ENCODE measurements at places on chromosomes 4 and X. TPM values are rescaled to one million over a fixed set of nuclear protein-coding genes. Genes with fewer than 3 reads are reported as not detected.

GRCh38 chrX:103607364-103608305 is at the start of gene TCEAL3:
TSS of gene TCEAL3 (plus strand) at chrX:103607963. CDS start at chrX:103609065, 1,102 bp downstream.
- peak; percentile 41 for DNase-seq
- peak within 1 kb of the TSS; percentile 86 for H3K27ac ChIP-seq
- H3K4me3 ChIP-seq, result peak within 1 kb of the TSS; percentile 74
- peaks cover 10% of the 10 kb centered on the region for H3K4me1 ChIP-seq

DNA sequence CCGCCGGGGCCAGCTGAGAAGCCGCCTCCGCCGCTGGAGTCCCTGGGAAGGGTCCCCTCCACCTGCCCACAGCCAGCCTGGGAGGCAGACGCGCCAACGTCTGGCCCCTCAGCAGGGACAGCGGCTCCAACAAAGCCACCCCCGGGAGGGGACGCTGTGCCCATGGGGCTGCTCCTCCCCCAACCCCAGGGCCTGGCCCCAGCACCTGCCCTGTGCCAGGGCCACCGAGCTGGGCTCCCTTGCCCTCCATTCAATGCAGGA is 6.1 kb upstream of the HMX1 start:
- peaks cover 75% of the 10 kb centered on the region for H3K27me3 ChIP-seq
- no peak overlapping the region for H3K4me3 ChIP-seq
- DNase-seq, result no peak
- H3K36me3 ChIP-seq, result no peaks in the 10 kb centered on the region
- no peak overlapping the region for H3K27ac ChIP-seq

Gene NAA11
- total RNA-seq, result not detected

- H3K27me3 ChIP-seq, result no peaks in the 10 kb centered on the region
- H3K4me1 ChIP-seq, result no peaks in the 10 kb centered on the region
These were observed 136.7 kb downstream of the MAGEC2 start for GRCh38 chrX:142068365-142068764.

DNA sequence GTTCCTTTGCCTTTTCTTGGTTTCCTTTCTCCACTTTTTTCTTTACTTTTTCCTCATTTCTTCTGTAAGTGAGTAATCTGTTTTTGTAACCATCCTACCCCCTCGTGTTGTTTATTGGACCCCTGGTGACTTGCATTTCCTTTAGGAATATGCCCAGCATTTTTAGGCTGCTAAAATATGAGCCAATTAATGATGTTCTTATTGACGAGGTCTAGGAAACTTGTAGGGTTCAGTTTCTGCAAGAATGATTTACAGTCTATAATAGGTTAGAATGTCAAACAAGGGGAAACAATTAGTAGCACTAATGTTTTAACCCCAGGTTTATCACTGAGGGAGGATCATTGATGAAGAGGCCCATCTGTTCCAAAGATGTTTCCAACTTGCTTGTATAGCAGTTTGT is 79.0 kb downstream of the CPE start:
- H3K36me3 ChIP-seq, result peaks cover 5% of the 10 kb centered on the region
- H3K27me3 ChIP-seq, result no peaks in the 10 kb centered on the region
- H3K27ac ChIP-seq, result no peak overlapping the region
- DNase-seq, result no peak
- no peaks in the 10 kb centered on the region for H3K4me1 ChIP-seq
- H3K4me3 ChIP-seq, result no peak overlapping the region

Gene HSFX4
- not detected for total RNA-seq

GRCh38 chrX:136467303-136467702 is 20.4 kb upstream of the BRS3 start:
- no peak for DNase-seq
- H3K4me1 ChIP-seq, result no peaks in the 10 kb centered on the region
- no peaks in the 10 kb centered on the region for H3K36me3 ChIP-seq
- H3K4me3 ChIP-seq, result no peak overlapping the region

GRCh38 chr4:127505203-127505602 is 127.6 kb upstream of the INTU start:
- H3K4me3 ChIP-seq, result no peak overlapping the region
- no peaks in the 10 kb centered on the region for H3K4me1 ChIP-seq
- H3K27ac ChIP-seq, result no peak overlapping the region
- H3K27me3 ChIP-seq, result no peaks in the 10 kb centered on the region
- peak; percentile 2 for DNase-seq

DNA sequence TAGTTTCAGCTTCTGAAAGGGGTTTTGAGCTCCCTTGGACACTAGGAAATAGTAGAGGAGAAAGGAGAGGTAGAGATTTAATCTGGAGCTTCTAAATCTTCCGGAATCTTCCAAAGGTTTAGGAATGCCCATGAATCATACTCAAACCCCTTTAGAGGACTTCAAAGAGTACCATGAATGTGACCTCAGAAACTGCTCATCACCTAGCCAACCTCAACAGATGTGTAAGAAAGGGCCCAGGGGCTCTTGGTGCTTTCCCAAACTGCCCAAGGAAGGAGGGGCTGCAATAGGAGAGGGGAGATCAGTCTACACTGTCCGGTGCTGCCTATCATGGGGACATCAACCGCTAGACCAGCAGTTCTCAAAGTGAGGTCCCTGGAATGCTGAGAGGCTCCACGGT is 109.1 kb downstream of the RBM47 start:
- H3K27me3 ChIP-seq, result no peaks in the 10 kb centered on the region
- H3K27ac ChIP-seq, result no peak overlapping the region
- DNase-seq, result no peak
- H3K4me3 ChIP-seq, result no peak overlapping the region

Gene NPY2R
- total RNA-seq, result not detected

DNA sequence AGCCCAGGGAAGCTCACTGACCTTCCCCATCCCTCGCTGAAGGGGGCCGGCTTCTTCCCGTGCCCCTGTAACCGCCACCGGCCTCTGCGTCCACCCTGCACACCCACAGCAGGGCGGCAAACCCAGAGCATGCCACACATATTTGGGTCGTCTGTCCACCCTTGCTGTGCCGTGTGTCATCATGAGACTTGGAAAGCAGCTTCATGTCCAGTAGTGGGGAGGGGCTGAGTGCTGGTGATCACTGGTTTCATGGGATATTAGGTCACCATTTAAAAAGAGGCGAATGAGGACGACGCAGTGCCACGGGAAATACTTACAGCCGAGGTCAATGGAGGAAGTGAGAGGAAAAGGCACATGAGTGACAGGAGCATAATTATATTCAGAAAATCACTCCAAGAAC is 74.8 kb downstream of the HTRA3 start:
- DNase-seq, result no peak
- H3K4me1 ChIP-seq, result no peaks in the 10 kb centered on the region
- no peaks in the 10 kb centered on the region for H3K36me3 ChIP-seq
- H3K27me3 ChIP-seq, result peaks cover 48% of the 10 kb centered on the region

Gene GPC3
- total RNA-seq, result 4.0 TPM

DNA sequence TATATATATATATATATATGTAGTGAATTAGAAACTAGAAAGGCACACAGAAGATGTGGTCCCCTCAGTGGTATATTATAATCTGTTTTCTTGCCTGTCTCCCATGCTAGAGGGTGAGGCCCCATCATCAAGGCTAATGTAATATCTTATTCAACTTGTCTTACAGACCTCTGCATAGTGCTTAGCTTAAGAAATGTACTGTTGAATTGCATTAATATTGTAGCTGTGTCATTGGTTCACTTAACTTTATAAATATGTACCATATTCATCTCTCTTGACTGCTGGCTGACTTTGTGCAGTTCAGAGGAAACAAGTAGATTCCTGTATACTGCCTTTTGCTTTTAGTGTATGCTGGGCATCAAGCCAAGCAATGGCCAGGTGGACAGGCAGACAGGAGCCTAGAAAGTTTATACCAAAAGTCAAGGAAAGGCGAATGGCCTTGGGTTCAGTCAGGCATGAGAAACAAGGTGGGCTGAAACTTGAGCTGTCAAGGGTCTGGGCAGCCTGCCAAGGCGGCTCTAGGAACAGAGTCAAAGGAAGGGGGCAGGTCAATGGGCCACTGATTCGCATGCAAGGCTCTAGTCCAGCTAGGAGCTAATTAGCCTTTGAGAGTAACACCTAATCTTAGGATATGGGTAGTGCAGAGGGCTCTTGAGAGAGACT is 78.8 kb upstream of the LEF1 start:
- no peak overlapping the region for H3K4me3 ChIP-seq
- H3K27ac ChIP-seq, result no peak overlapping the region
- no peaks in the 10 kb centered on the region for H3K4me1 ChIP-seq
- DNase-seq, result peak; percentile 17
- H3K36me3 ChIP-seq, result no peaks in the 10 kb centered on the region

DNA sequence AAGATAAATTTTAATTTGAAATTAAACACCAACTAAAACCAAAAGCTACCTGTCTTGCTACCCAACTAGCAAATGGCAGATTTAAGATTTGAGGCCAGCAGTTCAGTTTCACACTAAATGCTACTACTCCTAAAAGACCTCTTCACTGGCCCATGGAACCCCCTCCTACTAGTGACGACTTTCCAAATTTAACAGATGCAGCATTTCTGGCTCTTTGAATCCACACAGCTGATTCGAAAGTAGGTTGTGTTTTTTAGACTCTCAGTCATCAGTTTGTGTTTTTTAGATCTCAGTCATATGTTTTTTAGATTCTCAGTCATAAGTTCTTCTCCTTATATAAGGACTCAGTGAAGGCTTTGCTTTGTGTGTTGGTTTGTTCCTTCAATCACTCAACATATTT is 11.1 kb upstream of the CC2D2A start:
- H3K27me3 ChIP-seq, result peaks cover 54% of the 10 kb centered on the region
- H3K27ac ChIP-seq, result no peak overlapping the region
- no peak overlapping the region for H3K4me3 ChIP-seq
- no peaks in the 10 kb centered on the region for H3K36me3 ChIP-seq

DNA sequence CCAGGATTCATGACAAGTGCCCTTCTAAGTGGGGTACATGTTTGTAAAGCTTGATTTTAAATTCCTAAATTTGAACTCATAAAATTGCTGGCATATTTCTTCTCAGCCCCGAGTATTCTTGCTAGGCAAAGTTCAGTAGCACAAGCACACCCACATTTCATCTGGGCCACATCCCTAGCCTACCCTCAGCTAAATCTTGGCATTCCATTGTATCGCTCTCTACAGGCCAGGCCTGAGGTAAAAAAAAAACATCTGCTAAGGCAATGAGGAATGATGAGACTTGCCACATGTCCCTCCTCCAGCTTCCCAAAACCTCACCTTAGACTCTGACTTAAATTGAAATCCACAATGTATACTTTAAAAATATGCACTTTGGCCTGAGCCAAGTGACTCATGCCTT is 51.4 kb upstream of the VCX3B start:
- H3K4me3 ChIP-seq, result no peak overlapping the region
- no peaks in the 10 kb centered on the region for H3K36me3 ChIP-seq
- no peak overlapping the region for H3K27ac ChIP-seq
- no peak for DNase-seq
- H3K27me3 ChIP-seq, result no peaks in the 10 kb centered on the region
- H3K4me1 ChIP-seq, result no peaks in the 10 kb centered on the region

Gene TNIP2
- 18.7 TPM for total RNA-seq

DNA sequence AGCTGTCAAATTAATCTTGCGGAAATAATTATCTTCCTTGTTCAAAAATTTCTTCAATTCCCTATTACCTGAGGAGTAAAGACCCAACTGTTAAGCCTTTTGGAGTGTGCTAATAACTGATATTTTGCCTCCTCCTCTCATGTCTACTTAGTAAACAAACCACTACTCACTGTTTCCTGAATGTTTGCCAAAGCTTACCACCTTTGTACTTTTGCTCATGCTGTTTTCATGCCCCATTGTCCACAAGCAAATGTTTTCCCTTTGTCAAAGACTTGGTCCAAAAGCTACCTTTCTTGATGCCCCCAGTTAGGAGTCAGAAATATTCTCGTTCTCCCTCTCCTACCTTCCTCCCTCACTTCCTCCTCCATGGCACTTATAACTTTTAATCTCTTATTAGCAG is 226.1 kb downstream of the ENOX2 start:
- no peak overlapping the region for H3K4me3 ChIP-seq
- no peaks in the 10 kb centered on the region for H3K36me3 ChIP-seq
- H3K27ac ChIP-seq, result no peak overlapping the region
- H3K27me3 ChIP-seq, result no peaks in the 10 kb centered on the region

DNA sequence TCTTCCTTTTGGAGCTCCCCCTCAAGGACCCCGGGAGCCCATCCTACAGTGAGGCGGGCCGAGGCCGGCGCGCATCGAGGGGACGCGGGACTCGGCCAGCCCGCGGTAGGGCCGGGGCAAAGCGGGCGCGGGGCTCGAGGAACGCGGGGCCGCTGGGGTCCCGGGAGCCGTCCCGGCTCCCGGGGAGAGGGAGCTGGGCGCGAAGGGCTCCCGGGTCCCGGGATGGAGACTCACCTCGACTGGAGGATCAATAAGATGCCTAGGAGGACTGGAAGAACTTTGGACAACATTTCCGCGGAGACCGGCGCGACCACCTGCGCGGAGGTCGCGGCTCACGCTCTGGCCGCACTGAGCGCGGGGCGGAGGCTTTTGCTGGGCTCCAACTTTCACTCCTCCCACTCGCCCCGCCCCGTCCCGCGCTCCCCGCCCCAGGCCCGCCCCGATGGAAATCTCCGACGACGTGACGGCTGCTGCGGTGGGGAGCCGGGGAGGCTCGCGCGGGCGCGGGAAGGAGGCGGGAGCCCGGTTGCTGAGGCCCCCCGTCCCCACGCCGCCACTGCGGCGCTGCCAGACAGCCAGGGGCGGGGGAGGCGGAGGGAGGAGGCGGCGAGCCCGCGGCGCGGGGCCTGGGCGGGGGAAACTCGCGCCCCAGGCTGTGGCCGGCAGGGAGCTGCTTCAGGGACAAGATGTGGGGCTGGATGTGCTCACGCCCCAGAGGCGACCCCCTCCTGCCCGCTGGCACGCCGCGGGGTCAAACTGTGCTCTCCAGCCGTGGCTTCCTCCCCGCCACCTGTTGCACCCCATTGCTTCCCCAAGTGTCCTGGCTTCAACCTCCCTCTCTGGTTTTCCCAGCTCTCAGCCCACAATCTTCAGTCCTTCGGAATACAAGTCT is at the start of gene GABRE:
TSS of gene GABRE (minus strand) at position 341 of the 892 bp plus-strand sequence. CDS start at position 290, 51 bp downstream.
- H3K36me3 ChIP-seq, result peaks cover 17% of the 10 kb centered on the region
- peak within 1 kb of the TSS; percentile 81 for H3K4me3 ChIP-seq
- H3K27me3 ChIP-seq, result no peaks in the 10 kb centered on the region
- H3K27ac ChIP-seq, result peak within 1 kb of the TSS; percentile 80
- H3K4me1 ChIP-seq, result peaks cover 26% of the 10 kb centered on the region

GRCh38 chrX:11212741-11213140 is 80.5 kb upstream of the AMELX start:
- no peaks in the 10 kb centered on the region for H3K27me3 ChIP-seq
- no peaks in the 10 kb centered on the region for H3K36me3 ChIP-seq
- no peak overlapping the region for H3K4me3 ChIP-seq
- no peaks in the 10 kb centered on the region for H3K4me1 ChIP-seq

Gene MCF2
- total RNA-seq, result not detected

- H3K4me1 ChIP-seq, result no peaks in the 10 kb centered on the region
- DNase-seq, result peak; percentile 32
- no peaks in the 10 kb centered on the region for H3K27me3 ChIP-seq
- peak overlapping the region; percentile 79 for H3K4me3 ChIP-seq
These were observed 585 bp upstream of the SEC24D start for GRCh38 chr4:118836301-118837120.

Gene ABLIM2
- 1.0 TPM for total RNA-seq

Gene GPRASP2
- total RNA-seq, result 9.0 TPM

GRCh38 chrX:154333116-154333515 is 37.5 kb downstream of the TKTL1 start:
- peaks cover 23% of the 10 kb centered on the region for H3K27me3 ChIP-seq
- no peak overlapping the region for H3K27ac ChIP-seq
- no peaks in the 10 kb centered on the region for H3K36me3 ChIP-seq
- no peak for DNase-seq
- no peak overlapping the region for H3K4me3 ChIP-seq

GRCh38 chrX:39296472-39296871 is 495.2 kb downstream of the MID1IP1 start:
- no peak overlapping the region for H3K27ac ChIP-seq
- peaks cover 29% of the 10 kb centered on the region for H3K27me3 ChIP-seq
- H3K36me3 ChIP-seq, result no peaks in the 10 kb centered on the region
- no peaks in the 10 kb centered on the region for H3K4me1 ChIP-seq
- no peak overlapping the region for H3K4me3 ChIP-seq

- no peaks in the 10 kb centered on the region for H3K4me1 ChIP-seq
- H3K27ac ChIP-seq, result no peak overlapping the region
- H3K36me3 ChIP-seq, result no peaks in the 10 kb centered on the region
- H3K4me3 ChIP-seq, result no peak overlapping the region
These were observed 55.5 kb downstream of the WFS1 start for GRCh38 chr4:6324999-6325787.

Gene CRMP1
- not detected for total RNA-seq
